ENCODE measurements at places on chromosomes 3 and 15. TPM values are rescaled to one million over a fixed set of nuclear protein-coding genes. Genes with fewer than 3 reads are reported as not detected.
A peak's percentile ranks its signal among the peaks of the same experiment; 100 is the strongest.

GRCh38 chr15:52306270-52306669 lies 10.7 kb upstream of the MYO5C start:
- DNase-seq: no peak

Gene SERINC4
- 0.24 TPM for total RNA-seq

DNA sequence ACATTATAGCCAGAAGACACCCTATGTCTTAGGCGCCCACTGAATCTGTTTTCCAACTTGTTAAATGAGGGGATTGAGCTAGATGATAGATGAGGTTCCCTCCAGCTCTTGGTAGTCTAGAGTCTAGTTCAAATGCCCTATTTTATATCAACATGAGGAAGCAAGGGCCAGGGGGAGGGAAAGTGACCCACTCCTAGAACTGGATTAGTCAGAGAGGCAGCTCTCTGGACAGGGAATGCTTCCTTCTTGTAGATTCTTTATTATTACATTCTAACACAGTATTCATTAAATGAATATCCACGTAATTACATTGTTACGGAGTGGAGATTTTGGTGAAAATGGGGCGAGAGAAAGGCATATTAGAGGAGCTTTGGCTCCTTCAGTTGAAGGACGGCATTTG lies 89.5 kb downstream of the RAD18 start:
- no peak for DNase-seq

Gene MESD
- total RNA-seq: 35.6 TPM

- DNase-seq: no peak
These were observed 269.2 kb downstream of the THRB start for GRCh38 chr3:24225385-24225950.

- no peak for DNase-seq
These were observed 25.4 kb downstream of the COMMD2 start for GRCh38 chr3:149726716-149727407.

Gene PRR23C
- total RNA-seq: not detected

DNA sequence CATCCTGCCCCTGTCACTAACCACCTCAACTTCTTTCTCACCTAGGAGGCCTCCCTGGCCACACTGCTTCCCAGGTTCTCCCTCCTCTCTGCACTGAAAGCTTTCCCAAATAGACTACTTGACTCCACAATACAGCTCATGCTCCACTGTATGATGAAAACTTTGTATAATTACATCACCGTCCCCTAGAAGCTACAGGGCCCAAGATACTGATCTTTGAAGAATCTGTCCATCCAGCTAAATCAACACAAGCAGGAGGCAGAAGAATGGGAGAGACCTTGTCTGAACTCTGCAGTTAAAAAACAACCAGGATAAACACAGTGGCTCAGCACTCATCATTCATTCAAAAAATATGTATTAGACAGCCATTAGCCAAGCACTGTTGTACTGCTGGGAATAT lies 26.4 kb upstream of the RPS17 start:
- no peak for DNase-seq

Gene MYZAP
- total RNA-seq: not detected

GRCh38 chr3:49124991-49125670 lies 4.5 kb upstream of the USP19 start:
- DNase-seq: no peak

DNA sequence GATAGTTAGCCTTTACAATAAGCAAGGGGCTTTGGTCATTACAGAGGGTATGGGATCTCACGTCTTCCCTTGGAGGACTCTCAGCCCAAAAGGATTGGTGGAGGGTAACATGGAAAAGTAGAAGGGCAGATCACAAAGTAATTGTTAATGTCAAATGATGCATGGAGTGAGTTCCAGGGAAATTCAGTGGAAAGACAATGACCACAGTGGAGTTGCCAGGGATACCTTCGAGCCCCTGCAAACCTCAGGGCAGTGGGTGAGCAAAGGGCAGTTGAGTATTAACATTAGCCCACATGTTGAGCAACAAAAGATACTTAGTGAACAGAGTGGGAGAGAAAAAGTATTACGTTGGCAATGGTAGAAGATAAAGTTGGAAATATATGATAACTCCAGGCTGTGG lies 593.4 kb upstream of the NR2F2 start:
- no peak for DNase-seq

DNA sequence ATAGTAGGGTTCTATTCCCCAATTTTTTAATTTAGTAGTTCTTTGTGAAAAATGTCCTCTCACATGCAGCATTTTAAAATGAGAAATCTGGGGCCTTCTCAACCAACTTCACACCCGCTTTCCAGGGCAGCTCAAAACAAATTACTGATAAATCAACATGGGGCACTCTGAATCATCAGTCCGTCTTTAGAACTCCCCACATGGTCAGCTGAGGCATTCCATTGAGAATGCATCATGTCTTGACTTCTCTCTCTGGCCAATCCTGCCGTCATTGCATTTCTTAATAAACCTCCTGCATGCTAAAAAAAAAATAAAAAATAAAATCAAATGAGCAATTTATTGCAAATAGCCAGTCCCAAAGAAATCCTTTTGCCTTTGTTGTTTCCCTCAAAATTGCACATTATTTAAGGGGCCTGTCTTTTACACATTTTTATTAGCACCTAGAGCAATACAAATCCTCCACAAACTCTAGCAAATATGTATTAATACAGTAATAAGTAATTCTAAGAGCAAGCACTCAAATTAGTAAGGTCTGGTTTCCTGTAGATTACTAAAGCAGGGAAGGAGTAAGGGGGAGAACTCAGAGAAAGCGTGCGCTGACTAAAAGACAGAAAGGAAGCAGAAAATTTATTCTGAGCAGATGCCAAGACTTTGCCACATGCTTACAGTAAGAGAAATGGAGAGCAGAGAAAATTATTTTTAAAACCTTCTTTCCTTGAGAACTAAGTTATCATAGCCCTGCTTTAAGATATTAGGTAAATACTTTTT lies 175.7 kb downstream of the TNIK start:
- no peak for DNase-seq

DNA sequence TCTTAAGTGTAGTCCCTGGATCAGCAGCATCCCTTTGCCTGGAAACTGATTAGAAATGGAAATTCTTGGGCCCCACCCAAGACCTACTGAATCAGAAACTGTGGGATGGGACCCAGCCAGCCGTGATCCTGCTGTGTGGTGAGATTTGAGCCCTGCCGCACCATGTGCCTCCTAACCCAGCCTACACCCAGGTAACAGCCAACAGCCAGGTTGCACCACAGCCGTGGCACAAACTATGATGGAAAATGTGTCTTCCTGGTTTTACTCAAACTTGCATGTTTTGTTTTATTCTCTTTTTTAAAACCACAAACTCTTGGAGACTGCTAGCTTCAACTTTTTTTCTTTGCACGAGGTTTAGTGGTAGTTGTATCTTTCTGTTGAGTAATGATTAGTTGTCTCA lies 2.6 kb downstream of the LIMD1 start:
- DNase-seq: no peak

DNA sequence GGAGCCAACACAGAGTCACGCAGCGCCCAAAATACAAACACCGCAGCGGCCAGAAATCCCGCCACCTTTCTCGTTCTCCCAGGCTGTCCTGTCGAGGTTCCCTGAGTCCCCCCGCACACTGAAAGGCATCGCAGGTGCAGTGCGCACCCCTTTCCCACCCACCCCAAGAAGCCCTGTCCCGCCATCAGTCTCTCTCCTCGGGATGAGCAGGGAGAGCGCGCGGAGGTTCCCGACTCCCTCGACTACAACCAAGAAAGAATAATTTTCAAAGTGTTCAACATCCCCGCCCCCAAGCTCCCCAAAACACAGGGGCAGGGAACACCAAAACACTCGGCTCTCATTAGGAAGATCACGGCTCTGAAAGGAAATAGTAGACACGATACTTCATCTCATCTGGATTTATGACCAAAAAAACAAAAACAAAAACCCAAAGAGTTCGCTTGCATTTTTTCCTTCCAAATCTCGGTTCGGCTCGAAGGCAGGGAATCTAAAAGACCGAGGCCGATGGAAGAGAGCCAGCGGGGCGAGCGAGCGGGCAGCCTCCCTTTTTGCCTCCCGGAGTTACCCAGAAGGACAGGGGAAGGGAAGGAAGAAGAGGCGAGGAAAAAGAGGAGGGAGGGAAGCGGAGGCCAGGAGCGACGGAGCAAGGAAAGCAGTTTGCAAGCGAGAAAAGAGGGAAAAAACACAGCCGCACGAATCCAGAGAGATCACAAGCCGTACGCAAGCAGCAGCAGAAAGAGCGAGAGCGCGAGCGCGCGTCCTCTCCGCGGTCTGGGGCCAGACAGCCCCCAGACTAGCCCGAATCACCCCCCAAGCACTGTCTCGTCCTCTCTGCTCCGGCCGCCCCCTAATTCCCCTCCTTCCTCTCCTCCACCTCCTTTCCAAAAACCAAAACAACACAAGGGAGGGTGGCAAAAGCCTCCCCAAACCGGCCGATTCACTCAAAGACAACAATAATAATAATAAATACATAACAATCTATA lies 808 bp downstream of the BCL6 start:
- DNase-seq: peak; percentile 72

GRCh38 chr3:195312714-195313113 lies 41.8 kb upstream of the XXYLT1 start:
- no peak for DNase-seq

Gene CLDN16
- total RNA-seq: not detected

DNA sequence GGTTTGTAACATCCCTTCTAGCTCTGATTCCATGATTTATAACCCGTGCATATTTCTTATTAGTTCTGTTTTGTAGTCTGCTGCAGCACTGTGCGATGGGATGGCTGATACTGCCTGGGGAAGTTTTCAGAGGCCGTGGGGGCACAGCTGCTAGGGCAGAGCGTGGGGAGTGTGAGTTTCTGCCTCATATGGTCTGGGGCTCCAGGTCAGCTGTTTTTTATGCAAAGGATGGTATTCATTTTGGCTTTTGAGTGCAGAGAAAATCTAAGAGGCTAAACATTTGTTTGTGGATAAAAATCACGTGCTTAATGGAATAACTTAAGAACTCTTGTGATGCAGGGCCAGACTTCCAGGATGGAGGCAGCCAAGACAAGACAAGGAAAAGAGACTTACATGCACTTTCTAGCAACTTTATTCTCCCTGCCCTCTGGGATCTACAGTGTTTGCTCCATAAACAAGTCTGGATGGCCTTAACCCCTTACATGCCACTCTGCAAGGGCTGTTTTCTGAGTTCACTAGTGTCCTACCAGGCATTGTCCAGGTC lies 45.5 kb upstream of the CFAP161 start:
- DNase-seq: no peak

Gene CELSR3
- 4.4 TPM for total RNA-seq

GRCh38 chr3:194686816-194687637 lies 1.3 kb downstream of the FAM43A start:
- no peak for DNase-seq

GRCh38 chr3:99256788-99257187 lies 355.3 kb upstream of the DCBLD2 start:
- no peak for DNase-seq

Gene KCNAB1
- not detected for total RNA-seq

GRCh38 chr3:39294446-39295183 lies 14.8 kb upstream of the CX3CR1 start:
- no peak for DNase-seq

DNA sequence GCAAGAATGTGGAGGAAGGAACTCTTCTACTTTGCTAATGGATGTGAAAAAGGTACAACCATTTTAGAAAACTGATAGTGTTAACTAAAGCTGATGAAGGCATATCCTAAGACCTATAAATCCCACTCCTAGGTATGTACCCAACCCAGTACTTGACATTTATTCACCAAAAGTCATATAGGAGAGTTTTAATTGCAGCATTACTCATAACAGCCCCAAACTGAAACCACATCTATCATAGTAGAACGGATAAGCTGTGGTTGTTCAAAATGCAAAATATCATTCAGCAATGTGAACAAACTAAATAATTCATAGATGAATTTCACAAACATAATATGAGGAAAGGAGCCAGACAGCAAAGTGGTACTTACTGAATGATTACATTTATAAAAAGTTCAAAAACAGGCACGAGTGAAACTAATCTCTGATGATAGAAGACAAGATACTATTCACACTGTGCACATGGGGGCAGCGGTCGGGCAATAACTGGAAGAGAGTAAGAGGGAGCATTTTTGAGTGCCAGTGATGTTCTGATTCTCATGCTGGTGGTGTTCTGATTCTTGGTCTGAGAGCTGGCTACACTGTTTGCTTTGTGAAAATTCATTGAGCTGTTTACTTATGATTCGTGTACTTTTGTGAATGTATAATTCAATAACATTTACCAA lies 34.3 kb downstream of the GOLIM4 start:
- DNase-seq: no peak

DNA sequence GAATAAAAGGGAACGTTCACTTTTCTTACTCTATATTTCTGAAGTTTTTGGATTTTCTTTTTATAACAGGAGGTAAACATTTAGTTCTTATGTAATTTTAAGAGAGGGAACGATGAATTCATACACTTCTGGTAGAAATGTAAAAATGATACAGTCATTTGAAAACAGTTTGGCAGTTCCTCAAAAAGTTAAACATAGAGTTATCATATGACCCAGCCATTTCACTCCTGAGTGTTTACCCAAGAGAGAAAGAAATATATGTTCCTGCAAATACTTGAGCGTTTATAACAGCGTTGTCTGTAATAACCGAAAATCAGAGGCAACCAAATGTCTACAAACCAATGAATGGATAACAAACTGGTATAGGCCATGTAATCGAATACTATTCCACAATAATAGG lies 20.8 kb upstream of the CCR9 start:
- no peak for DNase-seq

DNA sequence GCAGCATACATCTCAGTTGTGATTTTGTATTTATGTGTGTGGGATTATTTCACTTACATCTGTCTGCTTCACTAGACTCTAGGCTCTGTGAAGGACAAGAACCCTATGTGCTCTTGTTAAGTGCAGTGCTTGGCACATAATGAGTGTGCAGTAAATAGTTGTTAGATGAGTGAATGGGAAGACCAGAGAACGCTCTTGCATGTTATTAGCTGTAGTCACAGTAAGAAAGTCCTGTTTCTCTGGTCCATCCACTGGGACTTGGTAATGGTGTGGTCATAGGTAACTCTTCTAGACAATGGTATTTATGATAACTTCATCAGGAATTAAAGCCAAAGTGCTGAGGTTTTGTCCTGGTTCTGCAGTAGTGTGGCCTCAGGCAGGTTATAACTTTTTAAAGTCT lies 1.4 kb upstream of the AQP9 start:
- DNase-seq: no peak

GRCh38 chr3:61612211-61613194 lies 51.1 kb downstream of the PTPRG start:
- no peak for DNase-seq

- DNase-seq: no peak
These were observed 55.4 kb upstream of the KLF13 start for GRCh38 chr15:31271224-31271635.

- DNase-seq: no peak
These were observed 482.2 kb downstream of the RBMS3 start for GRCh38 chr3:29763115-29763514.

DNA sequence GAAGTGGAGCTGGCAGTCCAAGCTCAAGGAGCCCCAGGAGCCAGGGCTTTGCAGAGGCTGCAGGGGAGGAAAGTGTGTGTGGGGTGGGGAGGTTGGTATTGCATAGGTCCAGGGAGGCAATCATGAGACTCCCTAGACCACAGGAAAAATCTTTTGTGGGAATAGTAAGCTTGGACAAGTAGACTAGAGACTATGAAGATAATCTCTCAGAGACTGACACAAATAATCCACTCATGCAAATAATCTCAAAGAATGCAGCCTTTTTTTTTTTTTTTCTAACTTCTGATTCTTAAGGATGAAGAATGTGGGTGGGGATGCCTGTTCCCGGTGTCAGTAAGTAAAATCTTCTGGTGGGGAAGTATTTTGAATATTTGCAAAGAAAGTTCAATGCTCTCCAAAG lies 113.7 kb downstream of the GREM1 start:
- no peak for DNase-seq
